Lower lobe of right lung (tissue), 2 donors: ENCODE measurements at places on chromosomes 3 and 15. TPM values are rescaled to one million over a fixed set of nuclear protein-coding genes. Genes with fewer than 3 reads are reported as not detected.
A peak's percentile ranks its signal among the peaks of the same experiment; 100 is the strongest.

DNA sequence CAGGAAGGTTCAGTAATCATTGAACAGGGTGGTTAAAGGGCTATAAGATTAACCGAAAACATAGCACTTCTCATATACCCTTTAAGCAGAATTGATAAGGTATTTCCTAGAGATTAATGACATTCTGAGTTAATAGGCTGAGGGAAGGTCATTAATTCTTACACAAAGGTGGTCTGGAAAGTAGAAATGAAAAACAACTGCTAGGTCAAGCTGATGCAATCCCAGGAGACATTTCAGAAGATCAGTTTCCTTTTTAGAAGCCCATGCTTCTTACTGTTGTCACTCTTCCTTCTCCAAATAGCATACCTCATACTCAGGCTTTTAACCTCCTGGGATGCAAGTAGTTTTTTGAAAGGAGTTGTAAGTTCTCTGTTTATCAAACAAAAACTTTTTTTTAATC lies 8.8 kb downstream of the FILIP1L start:
- H3K27ac ChIP-seq: no peak overlapping the region
- peaks cover 40% of the 10 kb centered on the region for H3K4me1 ChIP-seq
- H3K36me3 ChIP-seq: no peaks in the 10 kb centered on the region

GRCh38 chr3:119098619-119099222 lies 47.2 kb upstream of the TEX55 start:
- DNase-seq: no peak
- H3K27ac ChIP-seq: no peak overlapping the region
- H3K27me3 ChIP-seq: no peaks in the 10 kb centered on the region
- no peak overlapping the region for H3K4me3 ChIP-seq

GRCh38 chr3:111750278-111750884 lies 108.7 kb upstream of the PHLDB2 start:
- no peaks in the 10 kb centered on the region for H3K27me3 ChIP-seq
- no peak for DNase-seq
- H3K4me3 ChIP-seq: no peak overlapping the region
- no peaks in the 10 kb centered on the region for H3K36me3 ChIP-seq
- H3K27ac ChIP-seq: no peak overlapping the region
- H3K4me1 ChIP-seq: no peaks in the 10 kb centered on the region

MUC4 gene
- 7.9 TPM for total RNA-seq

DNA sequence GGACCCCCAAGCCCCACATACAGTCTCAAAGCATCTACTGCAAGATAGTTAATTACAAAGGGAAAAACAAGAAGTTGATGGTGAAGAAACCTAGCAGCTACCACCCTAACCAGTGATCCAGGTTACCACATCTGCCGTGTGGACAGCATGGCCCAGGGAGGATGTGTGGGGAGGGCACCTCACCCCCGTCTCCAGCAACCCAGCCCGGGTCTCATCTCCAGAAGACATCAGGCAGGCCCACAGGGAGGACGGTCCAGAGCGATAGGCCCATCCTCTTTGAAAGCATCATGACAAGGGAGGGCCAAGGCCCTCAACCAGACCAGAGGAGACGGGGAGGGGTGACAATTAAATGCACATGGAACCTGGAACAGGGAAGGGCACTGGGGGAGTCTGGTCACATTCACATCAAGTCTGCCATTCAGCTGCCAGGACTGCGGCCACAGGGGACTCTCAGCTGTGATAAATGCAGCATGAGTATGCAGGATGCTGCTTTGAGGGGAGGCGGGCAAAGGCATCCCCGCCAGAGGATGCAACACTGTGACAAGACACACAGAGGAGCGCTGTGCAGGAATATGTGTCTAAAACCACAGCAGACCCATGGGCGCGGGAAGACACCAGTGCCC lies 18.8 kb downstream of the ZXDC start:
- H3K4me1 ChIP-seq: no peaks in the 10 kb centered on the region
- H3K27ac ChIP-seq: no peak overlapping the region
- H3K36me3 ChIP-seq: peaks cover 95% of the 10 kb centered on the region
- DNase-seq: peak; percentile 32
- H3K4me3 ChIP-seq: no peak overlapping the region
- H3K27me3 ChIP-seq: no peaks in the 10 kb centered on the region

FANCD2OS gene
- total RNA-seq: not detected

SNTN gene
- total RNA-seq: 12.8 TPM

- H3K36me3 ChIP-seq: no peaks in the 10 kb centered on the region
- peak overlapping the region; percentile 97 for H3K27ac ChIP-seq
- H3K27me3 ChIP-seq: no peaks in the 10 kb centered on the region
- no peak for DNase-seq
- H3K4me3 ChIP-seq: peak overlapping the region; percentile 63
Observed at GRCh38 chr15:65303687-65304380, 643 bp upstream of the RNU5B-1 start.

GRCh38 chr15:70033109-70033508 lies 64.6 kb downstream of the TLE3 start:
- no peak overlapping the region for H3K4me3 ChIP-seq
- DNase-seq: no peak
- H3K27ac ChIP-seq: no peak overlapping the region

DNA sequence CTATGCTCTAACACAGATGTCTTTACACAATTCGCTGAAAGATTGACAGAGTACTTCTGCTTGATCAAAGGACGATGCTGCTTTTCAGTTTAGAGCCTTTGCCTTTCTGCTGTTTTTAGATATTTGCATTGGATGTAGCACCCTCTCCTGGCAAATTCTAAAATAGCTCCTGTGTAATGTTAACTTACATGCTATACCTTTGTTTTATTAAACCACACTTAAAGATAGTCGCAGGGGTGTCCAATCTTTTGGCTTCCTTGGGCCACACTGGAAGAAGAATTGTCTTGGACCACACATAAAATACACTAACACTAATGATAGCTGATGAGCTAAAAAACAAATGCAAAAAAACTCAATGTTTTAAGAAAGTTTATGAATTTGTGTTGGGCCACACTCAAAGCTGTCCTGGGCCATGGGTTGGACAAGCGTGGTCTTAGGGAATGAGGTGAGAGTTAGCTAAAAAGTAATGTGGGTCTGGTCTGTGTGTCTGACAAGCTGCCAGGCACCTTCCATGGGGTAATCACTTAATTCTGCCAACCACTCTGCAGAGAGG lies 62.9 kb downstream of the ATG7 start:
- no peak overlapping the region for H3K4me3 ChIP-seq
- H3K4me1 ChIP-seq: no peaks in the 10 kb centered on the region
- peaks cover 35% of the 10 kb centered on the region for H3K36me3 ChIP-seq
- H3K27ac ChIP-seq: no peak overlapping the region
- no peaks in the 10 kb centered on the region for H3K27me3 ChIP-seq

GOLGA6D gene
- total RNA-seq: not detected

- peaks cover 5% of the 10 kb centered on the region for H3K4me1 ChIP-seq
- DNase-seq: no peak
- H3K4me3 ChIP-seq: no peak overlapping the region
- no peaks in the 10 kb centered on the region for H3K27me3 ChIP-seq
- H3K27ac ChIP-seq: no peak overlapping the region
- peaks cover 31% of the 10 kb centered on the region for H3K36me3 ChIP-seq
Observed at GRCh38 chr3:149016669-149017541, 25.6 kb downstream of the GYG1 start.

GRCh38 chr3:108442281-108442680 lies 68.1 kb downstream of the MYH15 start:
- no peak overlapping the region for H3K27ac ChIP-seq
- H3K4me1 ChIP-seq: no peaks in the 10 kb centered on the region
- no peaks in the 10 kb centered on the region for H3K36me3 ChIP-seq
- H3K4me3 ChIP-seq: no peak overlapping the region
- DNase-seq: no peak

- no peak for DNase-seq
- H3K4me3 ChIP-seq: no peak overlapping the region
- no peak overlapping the region for H3K27ac ChIP-seq
Observed at GRCh38 chr3:113753376-113753985, 6.6 kb downstream of the ATP6V1A start.

MAP1A gene
- 7.1 TPM for total RNA-seq

GRCh38 chr15:40276927-40277326 lies 5.9 kb downstream of the ANKRD63 start:
- DNase-seq: no peak
- H3K27ac ChIP-seq: no peak overlapping the region
- peaks cover 27% of the 10 kb centered on the region for H3K4me1 ChIP-seq
- no peaks in the 10 kb centered on the region for H3K36me3 ChIP-seq

HTD2 gene
- 8.7 TPM for total RNA-seq

GRCh38 chr3:11930084-11930483 lies 74.1 kb upstream of the SYN2 start:
- H3K36me3 ChIP-seq: no peaks in the 10 kb centered on the region
- H3K27me3 ChIP-seq: no peaks in the 10 kb centered on the region
- H3K27ac ChIP-seq: no peak overlapping the region
- H3K4me3 ChIP-seq: no peak overlapping the region
- no peak for DNase-seq
- H3K4me1 ChIP-seq: no peaks in the 10 kb centered on the region

TNFAIP8L3 gene
- 10.4 TPM for total RNA-seq

DNA sequence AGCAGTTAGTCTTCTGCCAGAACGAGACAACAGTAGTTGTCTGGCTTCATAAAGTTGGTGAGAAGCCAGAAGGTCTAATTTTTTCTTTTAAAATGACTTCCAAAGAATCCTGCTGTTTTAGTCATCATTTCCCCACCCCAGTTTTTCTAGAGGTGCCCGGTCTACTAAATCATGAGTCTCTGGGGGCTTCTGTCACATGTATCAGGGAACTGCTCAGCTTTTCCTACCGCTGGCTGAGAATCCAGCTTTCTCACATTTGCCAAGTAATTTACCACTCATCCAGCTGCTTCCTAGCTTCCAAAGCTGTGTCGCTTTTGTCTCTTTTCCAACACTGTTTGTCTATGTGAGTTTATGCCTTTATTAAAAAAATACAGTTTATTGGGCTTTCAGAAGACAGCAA lies 183.3 kb downstream of the NSUN3 start:
- no peak overlapping the region for H3K27ac ChIP-seq
- no peak overlapping the region for H3K4me3 ChIP-seq
- DNase-seq: no peak
- H3K36me3 ChIP-seq: no peaks in the 10 kb centered on the region

- H3K4me1 ChIP-seq: no peaks in the 10 kb centered on the region
- H3K36me3 ChIP-seq: no peaks in the 10 kb centered on the region
- no peaks in the 10 kb centered on the region for H3K27me3 ChIP-seq
- no peak overlapping the region for H3K27ac ChIP-seq
- H3K4me3 ChIP-seq: no peak overlapping the region
Observed at GRCh38 chr3:112857526-112857925, 10.9 kb upstream of the CD200R1L start.

CFAP44 gene
- total RNA-seq: 14.1 TPM

- H3K4me1 ChIP-seq: peaks cover 5% of the 10 kb centered on the region
- no peak overlapping the region for H3K4me3 ChIP-seq
- H3K27ac ChIP-seq: no peak overlapping the region
- no peaks in the 10 kb centered on the region for H3K27me3 ChIP-seq
Observed at GRCh38 chr15:65521350-65521749, 3.9 kb upstream of the DPP8 start.

GRCh38 chr3:129520960-129521359 lies 7.5 kb upstream of the RHO start:
- no peak overlapping the region for H3K4me3 ChIP-seq
- H3K36me3 ChIP-seq: peaks cover 15% of the 10 kb centered on the region
- DNase-seq: no peak
- H3K27ac ChIP-seq: no peak overlapping the region

DNA sequence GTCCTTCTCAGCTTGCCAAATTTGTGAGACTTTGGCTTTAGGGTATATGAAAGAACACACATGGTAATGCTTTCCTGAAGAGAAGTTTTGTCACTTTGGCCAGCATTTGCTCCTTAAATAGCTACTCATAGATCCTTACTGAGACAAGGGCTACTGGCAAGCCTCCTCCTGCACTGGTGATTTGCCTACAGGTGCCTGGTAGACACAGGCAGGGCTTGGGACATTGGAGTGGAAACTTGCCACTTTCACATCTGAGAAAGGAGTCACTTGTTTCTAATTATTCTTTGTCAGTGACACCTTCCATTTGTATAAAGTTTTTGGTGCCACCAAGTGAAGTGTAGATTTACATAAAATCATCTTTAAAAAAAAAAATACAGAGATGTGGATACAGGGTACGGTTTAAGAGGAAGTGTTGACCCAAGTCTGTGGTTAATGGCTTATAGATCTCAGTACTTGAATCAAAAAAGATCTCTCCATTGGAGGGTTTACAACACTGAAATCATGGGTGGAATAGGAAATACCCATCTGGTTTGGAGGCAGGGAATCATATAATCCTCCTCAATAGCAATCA lies 132.8 kb upstream of the GADL1 start:
- H3K27me3 ChIP-seq: no peaks in the 10 kb centered on the region
- H3K4me1 ChIP-seq: no peaks in the 10 kb centered on the region
- no peak for DNase-seq

GRCh38 chr3:40899286-40899712 lies 300.0 kb upstream of the CTNNB1 start:
- H3K27ac ChIP-seq: no peak overlapping the region
- H3K4me1 ChIP-seq: no peaks in the 10 kb centered on the region
- H3K36me3 ChIP-seq: no peaks in the 10 kb centered on the region
- no peaks in the 10 kb centered on the region for H3K27me3 ChIP-seq

DNA sequence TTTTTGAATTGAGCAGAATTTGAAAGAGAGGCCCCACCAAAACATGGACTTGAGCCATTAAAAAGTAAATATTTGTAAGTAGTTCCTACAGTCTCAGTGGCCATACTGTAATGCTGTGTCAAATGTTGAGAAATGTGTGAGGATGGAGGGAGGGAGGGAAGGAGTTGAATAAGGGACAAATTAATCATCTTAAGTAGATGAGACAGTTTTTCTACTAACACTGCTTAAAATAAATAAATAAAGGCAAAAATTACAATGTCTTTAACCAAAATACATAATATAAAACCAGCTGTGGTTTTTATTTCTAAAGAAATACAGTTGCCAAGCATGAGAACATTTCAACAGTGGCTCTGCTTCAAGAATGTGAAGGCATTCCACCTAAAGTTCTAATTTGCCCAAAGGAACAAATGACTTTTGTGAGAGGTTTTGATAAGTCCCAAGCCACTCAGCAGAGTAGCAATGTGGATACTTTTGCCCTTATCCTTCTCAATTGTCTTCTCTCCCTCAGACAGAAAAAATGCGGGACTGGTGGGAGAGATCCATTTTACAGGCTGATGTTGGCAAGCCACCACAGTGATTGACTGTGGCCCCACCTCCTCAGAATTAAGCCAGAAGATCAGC lies 427.0 kb upstream of the RARB start:
- no peak overlapping the region for H3K27ac ChIP-seq
- no peaks in the 10 kb centered on the region for H3K36me3 ChIP-seq
- no peak overlapping the region for H3K4me3 ChIP-seq
- H3K27me3 ChIP-seq: no peaks in the 10 kb centered on the region
- DNase-seq: no peak
